ENCODE measurements at places on chromosomes 4 and X.

DNA sequence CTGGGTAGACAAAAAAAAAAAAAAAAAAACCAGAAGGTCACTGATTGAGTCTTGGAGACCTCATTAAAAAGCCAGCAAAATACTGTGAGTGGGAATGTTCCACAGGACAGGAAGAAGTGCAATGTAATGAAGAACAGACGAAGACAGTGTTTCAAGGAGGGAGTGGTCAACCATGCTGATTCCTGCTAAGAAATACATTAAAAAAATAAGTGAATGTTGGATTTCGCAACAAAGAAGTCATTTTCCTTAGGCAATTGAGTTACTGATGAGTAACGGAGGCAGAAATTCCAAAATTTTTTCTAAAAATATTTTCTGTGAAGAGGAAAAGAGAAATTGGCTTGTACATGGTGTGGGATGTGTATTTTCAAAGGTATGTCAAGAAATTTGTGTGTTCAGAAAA, 94.3 kb upstream of the FAM47B start:
- no peak for DNase-seq

- DNase-seq: no peak
Observed at GRCh38 chr4:44996276-44996845, 270.0 kb upstream of the GNPDA2 start.

GRCh38 chr4:13900780-13901179, 273.3 kb upstream of the BOD1L1 start:
- peak; percentile 42 for DNase-seq

GRCh38 chrX:100591256-100592051, 6.7 kb downstream of the TNMD start:
- DNase-seq: no peak

DNA sequence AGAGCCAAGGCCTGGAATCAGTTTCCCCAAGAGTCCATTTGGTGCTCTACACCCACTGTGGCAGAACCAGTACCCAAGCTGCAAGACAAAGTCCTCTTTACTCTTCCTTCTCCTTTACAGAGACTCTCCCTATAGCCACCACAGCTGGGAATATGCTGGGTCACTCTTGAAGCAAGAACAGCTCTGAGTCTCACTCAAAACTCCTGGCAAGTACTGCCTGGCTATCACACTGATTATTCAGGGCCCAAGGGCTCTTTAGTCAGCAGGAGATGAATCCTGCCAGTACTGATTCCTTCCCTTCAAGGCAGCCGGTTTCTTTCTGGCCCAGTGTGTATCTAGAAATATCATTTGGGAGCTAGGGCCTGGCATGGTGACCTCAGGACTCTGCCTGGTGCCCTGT, 130.9 kb downstream of the AR start:
- no peak for DNase-seq

All from esophagus muscularis mucosa (tissue), 4 donors.